Stomach (tissue), 19 donors: ENCODE measurements at places on chromosomes 6 and 20.
A peak's percentile ranks its signal among the peaks of the same experiment; 100 is the strongest.

DNA sequence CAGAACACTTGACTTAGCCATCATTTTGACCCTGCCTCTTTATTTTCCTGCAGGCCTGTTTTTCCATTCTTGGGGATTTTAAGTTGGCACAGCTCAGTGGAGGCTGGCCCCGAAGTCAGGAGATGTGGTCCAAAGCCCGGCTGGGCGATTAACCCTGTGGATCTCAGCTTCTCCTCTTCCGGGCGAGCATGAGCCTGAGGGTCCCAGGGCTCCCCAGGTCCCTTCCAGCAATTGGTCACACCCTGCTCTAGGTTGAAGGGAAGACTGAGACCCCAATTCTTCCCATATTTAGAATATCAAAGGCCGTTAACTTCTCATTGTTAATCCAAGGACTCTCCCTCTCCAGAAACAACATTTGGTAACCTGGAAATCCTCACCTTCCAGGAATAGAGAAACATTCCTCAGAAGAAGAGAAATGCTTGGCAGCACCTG lies 2.3 kb downstream of the THBS2 start:
- peak overlapping the region; percentile 9 for H3K4me3 ChIP-seq
- H3K4me1 ChIP-seq, result peaks cover 9% of the 10 kb centered on the region
- H3K27ac ChIP-seq, result peak overlapping the region; percentile 63
- peak; percentile 10 for DNase-seq
- H3K36me3 ChIP-seq, result peaks cover 4% of the 10 kb centered on the region
- no peaks in the 10 kb centered on the region for H3K27me3 ChIP-seq

GRCh38 chr6:131107151-131107550 lies 28.1 kb upstream of the AKAP7 start:
- H3K4me1 ChIP-seq, result no peaks in the 10 kb centered on the region
- no peak overlapping the region for H3K27ac ChIP-seq
- H3K36me3 ChIP-seq, result no peaks in the 10 kb centered on the region
- no peak overlapping the region for H3K4me3 ChIP-seq
- no peak for DNase-seq

DNA sequence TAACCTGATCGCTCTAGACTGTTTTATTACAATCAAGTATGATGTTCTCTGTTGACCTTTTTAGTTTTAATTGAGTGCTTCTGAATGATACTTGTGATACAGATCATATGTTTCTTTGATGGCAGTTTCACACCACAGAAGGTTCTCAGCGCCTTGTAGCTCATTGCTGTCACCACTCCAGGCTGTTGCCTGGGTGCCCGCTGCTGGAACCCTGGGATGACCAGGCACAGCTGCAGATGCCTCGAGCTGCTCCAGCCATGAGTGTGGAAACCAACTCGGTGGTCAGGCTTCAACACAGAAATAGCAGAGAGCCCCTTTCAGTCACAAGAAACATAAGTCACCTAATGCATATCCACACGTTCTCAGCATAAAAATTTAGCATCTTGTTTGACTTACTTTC lies 112.7 kb downstream of the RPP40 start:
- no peak for DNase-seq
- peaks cover 6% of the 10 kb centered on the region for H3K36me3 ChIP-seq
- no peaks in the 10 kb centered on the region for H3K4me1 ChIP-seq
- H3K4me3 ChIP-seq, result no peak overlapping the region
- H3K27me3 ChIP-seq, result no peaks in the 10 kb centered on the region

DNA sequence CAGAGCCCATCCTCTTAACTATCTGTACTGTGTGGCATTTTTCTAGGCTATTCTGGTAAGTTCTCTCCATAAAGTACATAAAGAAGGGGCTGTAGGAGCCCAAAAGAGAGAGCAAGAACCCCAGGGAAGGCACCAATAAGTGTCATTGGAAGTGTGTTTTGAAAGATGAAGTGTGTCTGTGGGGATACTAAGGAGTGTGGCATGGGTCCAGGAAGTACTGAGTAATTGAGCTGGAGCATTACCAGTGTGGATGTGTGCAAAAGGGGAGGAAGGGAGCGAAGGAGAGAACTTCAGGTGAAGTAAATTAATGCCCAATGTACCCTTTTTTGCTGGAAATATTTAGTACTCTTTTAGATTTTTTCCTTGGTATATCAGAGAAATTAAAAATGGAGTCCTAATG lies 63.9 kb downstream of the KCNS1 start:
- H3K4me3 ChIP-seq, result no peak overlapping the region
- peak; percentile 20 for DNase-seq
- H3K4me1 ChIP-seq, result peaks cover 3% of the 10 kb centered on the region
- H3K27ac ChIP-seq, result no peak overlapping the region
- peaks cover 6% of the 10 kb centered on the region for H3K36me3 ChIP-seq
- H3K27me3 ChIP-seq, result no peaks in the 10 kb centered on the region

DNA sequence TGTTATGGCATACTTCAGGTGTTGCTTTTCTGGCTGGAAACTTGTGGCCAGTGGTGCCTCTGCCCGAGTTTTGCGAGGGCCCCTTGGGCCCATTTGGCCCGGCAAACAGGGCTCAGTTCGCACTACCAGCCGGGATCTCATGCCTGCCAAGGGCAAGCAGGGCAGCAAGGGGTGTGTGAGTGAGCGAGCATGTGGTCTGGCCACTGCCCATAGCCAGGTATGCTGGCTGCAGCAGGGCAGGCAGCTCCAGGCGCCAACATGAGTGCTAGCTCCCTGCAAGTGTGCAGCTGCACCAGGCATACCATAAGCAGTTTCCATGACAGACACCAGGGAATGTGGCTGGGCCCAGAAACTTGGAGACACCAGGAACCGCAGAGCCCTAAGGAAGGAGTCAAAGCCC lies 389.5 kb downstream of the NKAIN2 start:
- H3K4me1 ChIP-seq, result no peaks in the 10 kb centered on the region
- H3K36me3 ChIP-seq, result no peaks in the 10 kb centered on the region
- no peak overlapping the region for H3K27ac ChIP-seq
- no peak overlapping the region for H3K4me3 ChIP-seq
